Activated naive CD4-positive, alpha-beta T cell treated with Interleukin-2 at 50 U/mL for 16 hours (primary cell): ENCODE measurements at places on chromosomes 11 and 22.

DNA sequence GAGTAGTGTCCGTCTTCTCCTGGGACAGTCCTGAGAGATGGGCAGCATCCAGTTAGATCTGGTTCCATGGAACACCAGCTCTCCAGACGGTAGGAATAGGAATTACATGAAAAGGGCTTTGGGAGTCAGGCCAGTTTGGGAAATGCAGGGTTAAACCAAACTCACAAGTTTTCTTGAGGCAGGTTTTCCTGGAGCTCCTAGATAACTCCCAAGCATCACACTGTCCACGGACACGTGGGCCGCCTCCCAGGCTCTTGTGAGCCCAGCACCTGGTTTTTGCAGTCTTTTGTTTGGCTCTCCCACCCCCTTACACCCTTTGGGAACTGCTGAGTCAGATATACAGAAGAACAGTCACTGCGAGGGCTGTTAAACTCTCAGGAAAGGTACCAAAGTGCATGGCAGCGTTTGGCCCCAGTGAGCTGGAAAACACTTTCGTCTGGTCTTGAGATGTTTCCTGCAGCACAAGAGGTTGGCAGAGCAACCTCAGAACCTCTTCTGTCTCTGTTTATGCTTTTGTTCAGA, 90.0 kb downstream of the BCR start:
- no peak for DNase-seq

DNA sequence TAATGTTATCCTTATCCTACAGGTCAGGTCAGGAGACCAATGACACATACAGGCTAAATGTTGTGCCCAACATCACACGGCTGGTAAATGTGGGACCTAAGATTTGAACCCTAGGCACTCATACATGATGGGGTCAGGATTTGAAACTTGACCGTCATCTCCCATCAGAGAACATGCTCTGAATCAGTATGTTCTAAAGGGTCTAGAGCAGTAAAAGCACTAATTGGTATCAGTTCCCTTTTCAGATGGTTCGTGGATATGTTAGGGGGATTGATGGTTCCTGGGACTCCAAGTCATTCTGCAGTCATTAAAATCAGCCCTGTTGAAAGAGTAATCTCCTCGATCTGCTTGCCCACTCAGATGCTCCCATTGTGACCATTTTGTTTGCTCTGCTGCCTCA, 65.5 kb downstream of the BMAL1 start:
- DNase-seq: no peak

DNA sequence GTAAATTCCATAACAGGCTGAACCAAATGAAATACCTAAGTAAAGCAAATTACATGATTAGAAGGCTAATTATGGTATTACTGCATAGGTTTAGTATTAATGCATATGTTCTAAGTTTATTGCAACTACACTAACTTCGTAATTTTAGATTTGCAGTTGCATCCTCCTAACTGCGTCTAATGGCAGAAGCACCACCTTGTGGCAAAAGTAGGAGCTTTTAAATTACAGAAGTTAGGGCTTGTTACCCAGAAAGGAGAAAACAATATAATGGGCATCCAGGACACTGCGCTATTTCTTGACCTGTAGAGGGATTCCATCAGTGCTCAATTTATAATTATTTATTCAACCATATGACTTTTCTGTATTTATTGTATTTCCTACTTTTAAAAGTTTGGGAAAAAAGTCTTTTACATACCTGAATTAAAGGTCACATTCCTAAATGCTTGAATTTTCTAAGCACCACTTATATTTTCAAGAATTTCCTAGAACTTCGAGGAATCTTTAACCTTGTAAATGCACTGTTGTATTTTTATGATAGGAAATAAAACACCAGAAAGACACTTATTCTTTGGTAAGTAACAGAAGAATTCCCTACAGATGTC, 16.3 kb upstream of the GPR83 start:
- no peak for DNase-seq

GRCh38 chr11:13974631-13975030, 12.1 kb downstream of the SPON1 start:
- DNase-seq: no peak

GRCh38 chr11:61158691-61159381, 2.4 kb downstream of the VPS37C start:
- DNase-seq: no peak

GRCh38 chr11:8719211-8719649, 36.6 kb downstream of the RPL27A start:
- DNase-seq: no peak

GRCh38 chr11:93895106-93895862, 44.9 kb upstream of the VSTM5 start:
- no peak for DNase-seq

- DNase-seq: no peak
Measured at GRCh38 chr11:103529181-103529684, 420.0 kb downstream of the DYNC2H1 start.

GRCh38 chr11:46889689-46890475, 28.5 kb downstream of the LRP4 start:
- DNase-seq: peak; percentile 72

- no peak for DNase-seq
Measured at GRCh38 chr11:78690352-78690987, 115.8 kb upstream of the NARS2 start.
